ENCODE measurements at places on chromosomes 4 and X. TPM values are rescaled to one million over a fixed set of nuclear protein-coding genes. Genes with fewer than 3 reads are reported as not detected.

GRCh38 chr4:153523941-153524386, 57.8 kb downstream of the TMEM131L start:
- no peak for DNase-seq

GRCh38 chr4:119210775-119211174, 1.7 kb upstream of the USP53 start:
- no peak for DNase-seq

DNA sequence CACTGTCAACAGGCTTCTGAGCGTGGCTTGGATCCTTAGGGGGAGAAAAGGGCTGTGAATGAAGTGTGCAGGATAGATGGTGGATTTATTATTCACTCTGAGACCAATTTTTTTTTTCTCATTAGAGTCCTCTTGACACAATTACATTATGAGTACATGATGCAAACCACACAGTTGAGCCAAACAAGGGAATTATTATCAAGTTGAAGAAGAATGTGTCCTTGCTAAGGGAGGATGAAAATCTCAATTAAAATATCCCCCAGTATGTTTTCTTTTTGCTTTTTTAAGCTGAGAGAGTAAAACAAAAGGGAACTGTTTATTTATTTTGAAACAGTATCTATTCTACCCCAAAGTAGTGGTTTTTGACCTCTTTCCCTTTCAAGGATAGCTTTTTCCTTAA, 40.4 kb downstream of the RPS3A start:
- no peak for DNase-seq

DNA sequence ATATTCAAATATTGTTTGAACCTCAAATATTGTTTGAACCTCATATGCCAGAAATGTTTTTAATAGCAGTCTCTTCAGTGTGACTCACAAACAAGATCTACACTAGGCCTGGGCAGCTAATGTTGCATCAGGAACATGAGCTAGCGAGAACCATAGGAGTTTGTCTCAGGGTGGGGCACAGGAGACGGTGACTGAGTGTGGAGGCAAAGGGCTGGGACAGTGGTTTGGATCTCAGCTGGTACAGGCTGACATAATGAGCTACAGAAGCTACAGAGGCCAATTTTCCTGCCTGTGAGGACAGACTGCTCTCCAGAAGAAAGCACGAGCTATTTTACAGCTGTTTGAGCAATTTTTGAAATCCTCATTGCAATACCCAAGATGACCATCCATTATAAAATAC, 224.7 kb downstream of the CENPC start:
- no peak for DNase-seq

ERCC6L gene
- 5.2 TPM for polyA plus RNA-seq

Data from right renal pelvis (tissue), 4 donors.